Progenitor cell of endocrine pancreas (in vitro differentiated cells): ENCODE measurements at places on chromosomes 7 and 10.

DNA sequence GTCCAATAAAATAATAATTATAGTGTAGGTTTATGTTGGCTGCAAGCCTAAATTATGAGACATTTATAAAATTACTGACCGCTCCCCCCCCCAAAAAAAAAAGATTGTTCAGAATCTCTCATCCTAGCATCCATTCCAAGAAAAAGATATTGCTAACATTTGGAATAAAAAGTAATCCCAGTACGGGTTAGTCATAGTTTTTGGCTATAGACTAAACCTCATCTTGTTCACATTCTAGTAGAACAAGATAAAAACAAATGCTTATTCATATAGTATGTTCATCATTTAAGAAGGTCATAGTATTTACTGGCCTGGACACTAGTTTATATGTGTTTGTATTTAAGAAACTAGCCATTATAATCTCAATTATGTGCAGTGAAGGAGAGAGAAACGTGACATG lies 44.0 kb downstream of the ADK start:
- DNase-seq: no peak

DNA sequence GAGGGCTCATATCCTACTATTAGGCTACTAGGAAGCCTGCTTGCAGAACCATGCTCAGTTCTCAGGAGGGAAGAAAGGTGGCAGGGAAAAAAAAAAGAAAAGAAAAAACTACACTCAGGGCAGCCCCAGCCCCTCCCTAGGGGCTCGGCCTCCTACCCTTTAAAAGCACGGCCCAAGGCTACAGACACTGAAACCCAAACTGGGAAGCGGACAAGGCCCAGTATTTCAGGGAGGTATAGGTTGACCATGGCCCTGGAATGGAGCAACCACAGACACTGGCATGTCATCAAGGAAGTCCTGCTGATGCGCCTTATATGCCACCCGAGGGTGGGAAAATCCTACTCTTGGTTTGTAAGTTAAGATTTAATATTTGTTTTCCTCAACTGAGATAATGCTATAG lies 50.8 kb downstream of the DLG5 start:
- DNase-seq: no peak

- no peak for DNase-seq
These were observed 138.0 kb downstream of the VIPR2 start for GRCh38 chr7:159006610-159007130.

- DNase-seq: no peak
These were observed 22.8 kb downstream of the DNAJC1 start for GRCh38 chr10:21980691-21981090.

- DNase-seq: no peak
These were observed 49.3 kb upstream of the KCNIP2 start for GRCh38 chr10:101892782-101893391.

GRCh38 chr7:41504214-41504980 lies 198.5 kb downstream of the INHBA start:
- DNase-seq: no peak

DNA sequence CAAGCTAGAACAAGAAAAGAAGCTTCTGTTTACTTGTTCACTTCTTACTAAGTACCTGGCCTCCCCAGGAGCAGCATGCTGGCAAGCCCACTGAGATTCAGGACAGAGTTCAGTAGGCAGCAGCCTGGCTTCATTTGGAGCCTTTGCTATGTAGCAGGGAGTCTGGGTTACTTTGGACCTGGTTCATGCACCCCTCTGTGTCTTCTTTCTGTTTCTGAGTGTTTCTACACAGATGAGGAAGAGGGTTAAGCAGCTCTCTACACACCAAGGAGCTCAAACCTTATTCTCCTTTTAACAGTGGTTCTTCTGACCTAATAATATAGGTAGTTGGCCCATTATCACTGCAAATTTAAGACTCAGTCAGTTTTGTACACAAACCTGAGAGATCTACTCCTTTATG lies 152.9 kb downstream of the ARID5B start:
- no peak for DNase-seq

DNA sequence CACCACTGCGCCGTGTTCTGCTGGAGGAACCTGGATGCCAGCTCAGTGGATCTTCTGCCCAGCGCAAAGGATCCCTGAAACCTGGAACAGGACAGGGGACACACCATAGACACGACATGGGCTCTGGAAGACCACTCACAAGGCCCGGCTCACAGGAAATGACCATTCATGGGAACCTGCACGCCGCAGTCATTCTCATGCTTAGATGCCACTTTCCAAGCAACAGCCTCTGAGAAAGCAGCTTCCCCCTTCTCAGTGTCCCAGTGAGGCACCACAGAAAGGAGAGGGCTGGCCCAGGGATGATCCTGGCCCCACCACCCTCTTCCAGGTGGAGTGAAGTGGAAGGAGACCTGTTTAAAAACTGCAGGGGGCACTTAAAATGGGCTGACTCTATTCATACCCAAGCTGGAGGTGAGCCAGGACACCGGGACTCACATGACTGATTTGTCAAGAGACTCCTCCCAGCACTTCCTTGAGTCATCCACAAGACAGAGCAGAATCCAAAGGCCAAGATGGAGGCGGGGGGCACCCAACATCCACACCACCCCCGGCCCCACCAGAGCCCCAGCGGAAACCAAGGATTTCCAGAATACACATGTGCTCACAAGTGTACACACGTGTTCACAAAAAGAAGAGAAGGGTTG lies 11.2 kb downstream of the CTBP2 start:
- DNase-seq: no peak

DNA sequence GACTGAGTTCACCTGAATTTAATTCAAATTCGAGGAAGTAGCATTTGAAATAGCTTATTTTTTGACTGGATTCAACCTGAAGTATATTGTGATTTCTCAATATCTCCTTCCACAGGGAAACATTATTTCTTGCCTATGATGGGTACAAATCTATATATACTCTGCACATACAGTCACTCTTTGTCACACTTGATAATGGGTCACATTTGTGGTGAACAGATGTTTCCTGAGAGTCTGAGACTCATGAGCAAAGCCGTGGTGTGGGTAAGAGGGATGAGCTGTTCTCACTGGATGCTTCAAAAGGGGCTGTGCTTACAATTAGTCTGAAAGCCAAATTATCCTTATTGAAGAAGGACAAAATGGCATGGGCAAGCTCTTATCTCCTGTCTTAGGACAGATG lies 18.0 kb upstream of the TBXAS1 start:
- no peak for DNase-seq

DNA sequence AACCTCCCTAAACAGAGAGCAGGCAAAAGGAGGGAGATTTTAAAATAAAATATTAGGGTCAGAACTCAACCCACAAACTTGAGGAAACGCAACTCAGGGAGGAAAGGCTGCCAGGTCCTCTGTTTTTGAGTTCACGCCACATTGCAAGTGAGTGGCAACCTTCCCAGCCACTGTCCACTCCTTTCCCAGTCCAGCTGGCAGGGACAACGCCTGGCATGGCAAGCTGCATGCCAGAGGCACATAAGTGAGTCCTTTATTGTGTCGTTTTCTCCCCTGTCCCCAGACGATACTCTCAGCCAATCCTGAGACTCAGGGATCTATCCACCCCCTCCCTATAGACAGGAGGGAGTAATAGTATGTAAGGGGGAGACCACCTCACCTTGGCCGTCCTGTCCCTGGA lies 22.4 kb downstream of the FBXW4 start:
- no peak for DNase-seq

GRCh38 chr10:129093641-129094040 lies 373.4 kb upstream of the MGMT start:
- DNase-seq: no peak

- DNase-seq: no peak
These were observed 25.5 kb upstream of the CAPZA2 start for GRCh38 chr7:116836911-116837310.

DNA sequence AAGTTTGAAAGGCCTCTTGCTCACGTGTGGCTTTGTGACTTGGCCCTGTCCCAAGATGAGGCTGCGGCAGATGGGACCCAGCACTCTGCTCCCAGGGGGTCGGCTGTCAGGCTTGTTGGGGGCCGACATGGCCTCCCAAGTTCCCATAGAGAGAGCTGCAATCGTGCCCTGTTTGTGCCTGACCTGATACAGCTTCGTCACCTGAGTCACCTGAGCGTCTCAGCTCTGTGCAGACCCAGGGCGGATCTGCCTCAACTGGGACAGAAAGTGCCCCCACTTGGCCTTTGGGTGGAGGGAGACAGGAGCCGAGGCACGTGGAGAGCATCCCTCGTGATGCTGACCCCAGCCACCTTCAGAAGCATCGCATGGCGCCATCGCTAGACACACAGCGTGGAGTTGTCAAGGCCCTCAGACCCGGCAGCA lies 21.7 kb downstream of the PAPOLB start:
- DNase-seq: no peak

- DNase-seq: no peak
These were observed 1.7 kb downstream of the ARF5 start for GRCh38 chr7:127589896-127590295.

DNA sequence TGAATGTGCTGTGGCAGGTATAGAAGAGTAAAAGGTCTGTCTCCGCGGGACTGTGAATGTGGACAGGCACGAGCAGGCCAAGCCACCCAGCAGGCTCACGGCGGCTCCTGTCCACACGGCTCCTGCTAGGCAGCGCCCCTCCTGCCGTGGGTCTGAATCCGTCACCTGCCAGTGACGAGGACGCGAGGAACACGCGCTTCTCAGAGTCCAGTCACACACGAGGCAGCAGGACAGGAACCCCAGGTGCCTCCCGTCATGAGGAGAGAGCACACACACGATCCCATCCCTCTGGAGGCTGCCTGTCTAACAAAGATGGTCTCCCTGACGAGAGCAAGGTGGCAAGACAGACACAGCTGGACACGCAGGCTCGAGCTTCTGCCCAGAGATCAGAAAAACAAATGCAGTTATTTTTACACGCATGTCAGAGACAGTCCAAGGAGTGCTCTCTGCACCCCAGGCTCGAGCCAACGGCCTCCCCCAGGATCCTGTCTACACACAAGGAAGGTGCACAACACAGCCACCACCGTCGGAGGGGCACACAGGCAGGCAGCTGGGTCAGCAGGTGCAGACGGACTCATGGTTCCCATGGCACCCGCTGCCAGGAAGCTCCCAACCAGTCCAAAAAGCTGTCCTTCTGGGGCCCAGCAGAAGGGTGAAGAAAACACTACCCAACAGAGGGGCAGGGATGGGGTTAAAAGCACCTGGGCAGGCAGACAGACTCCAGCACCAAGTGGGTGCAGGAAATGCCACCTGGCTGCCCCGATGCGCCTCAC lies 103.2 kb downstream of the MAD1L1 start:
- DNase-seq: no peak
